LoVo (cell line): ENCODE measurements at places on chromosomes 5 and 9.
A peak's percentile ranks its signal among the peaks of the same experiment; 100 is the strongest.

- DNase-seq: no peak
Measured at GRCh38 chr9:101495810-101496209, 37.8 kb upstream of the RNF20 start.

DNA sequence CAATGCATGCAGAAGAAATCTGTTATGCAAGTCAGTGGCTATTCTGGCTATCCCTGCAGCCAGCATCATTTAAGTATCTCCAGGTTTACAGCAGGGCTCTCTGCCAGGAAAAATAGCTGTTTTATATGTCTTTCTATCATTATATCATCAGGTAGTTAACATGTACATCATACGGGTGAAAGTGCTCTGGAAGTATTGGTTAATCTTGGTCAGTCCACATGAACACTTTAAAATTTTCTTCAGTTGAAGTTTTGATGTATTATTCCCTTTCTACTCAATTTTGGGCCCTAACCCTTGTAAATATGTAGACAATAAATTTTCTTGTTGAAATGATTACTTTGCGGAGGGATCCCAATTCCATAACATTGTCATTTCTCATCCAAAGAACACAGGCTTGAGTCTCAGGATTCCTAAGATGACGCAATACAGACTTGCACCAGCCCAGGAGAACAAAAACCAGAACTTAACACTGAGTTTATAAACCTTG lies 67.5 kb downstream of the SEMA6A start:
- DNase-seq: no peak

DNA sequence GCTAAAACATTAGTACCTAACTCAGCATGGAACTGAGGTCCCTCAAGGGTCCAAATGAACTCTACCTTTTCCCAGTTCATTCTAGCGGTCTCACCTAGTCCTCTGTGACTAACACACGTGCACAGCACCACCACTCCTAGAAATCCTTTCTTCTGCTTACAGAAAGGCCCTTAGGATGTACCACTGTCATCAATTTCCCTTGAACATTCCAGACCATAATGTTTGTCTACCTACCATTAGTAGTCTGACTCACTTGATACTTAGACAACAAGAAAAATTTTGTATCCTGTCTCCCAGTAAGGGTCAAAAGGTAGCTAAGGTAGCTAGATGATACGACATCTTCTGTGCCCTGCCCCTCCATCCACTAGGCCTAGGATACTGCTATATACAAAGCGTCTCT lies 166.6 kb downstream of the TSSK1B start:
- no peak for DNase-seq

GRCh38 chr5:11507156-11507910 lies 396.9 kb downstream of the CTNND2 start:
- DNase-seq: no peak

DNA sequence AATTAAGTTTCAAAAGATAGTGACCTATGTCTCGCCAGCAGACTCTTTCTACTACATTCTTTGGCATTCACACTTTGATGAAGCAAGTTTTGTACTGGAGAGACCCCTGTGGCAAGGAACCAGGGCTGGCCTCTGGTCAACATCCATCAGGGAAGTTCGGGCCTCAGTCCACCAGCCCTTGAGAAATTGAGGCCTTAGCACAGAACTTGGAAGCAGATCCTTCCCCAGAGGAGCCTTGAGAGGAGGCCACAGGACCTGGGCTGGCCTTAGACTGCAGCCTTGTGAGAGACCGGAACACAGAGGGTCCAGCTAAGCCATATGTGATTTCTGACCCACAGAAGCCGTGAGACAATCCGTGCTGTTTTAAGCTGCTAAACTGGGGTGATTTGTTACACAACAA lies 317.9 kb downstream of the ZSWIM6 start:
- no peak for DNase-seq

- DNase-seq: no peak
Measured at GRCh38 chr9:114770991-114771390, 34.8 kb downstream of the TNFSF15 start.

GRCh38 chr5:96474073-96474472 lies 41.0 kb upstream of the PCSK1 start:
- no peak for DNase-seq

- no peak for DNase-seq
Measured at GRCh38 chr5:34436761-34437501, 219.2 kb upstream of the RAI14 start.

DNA sequence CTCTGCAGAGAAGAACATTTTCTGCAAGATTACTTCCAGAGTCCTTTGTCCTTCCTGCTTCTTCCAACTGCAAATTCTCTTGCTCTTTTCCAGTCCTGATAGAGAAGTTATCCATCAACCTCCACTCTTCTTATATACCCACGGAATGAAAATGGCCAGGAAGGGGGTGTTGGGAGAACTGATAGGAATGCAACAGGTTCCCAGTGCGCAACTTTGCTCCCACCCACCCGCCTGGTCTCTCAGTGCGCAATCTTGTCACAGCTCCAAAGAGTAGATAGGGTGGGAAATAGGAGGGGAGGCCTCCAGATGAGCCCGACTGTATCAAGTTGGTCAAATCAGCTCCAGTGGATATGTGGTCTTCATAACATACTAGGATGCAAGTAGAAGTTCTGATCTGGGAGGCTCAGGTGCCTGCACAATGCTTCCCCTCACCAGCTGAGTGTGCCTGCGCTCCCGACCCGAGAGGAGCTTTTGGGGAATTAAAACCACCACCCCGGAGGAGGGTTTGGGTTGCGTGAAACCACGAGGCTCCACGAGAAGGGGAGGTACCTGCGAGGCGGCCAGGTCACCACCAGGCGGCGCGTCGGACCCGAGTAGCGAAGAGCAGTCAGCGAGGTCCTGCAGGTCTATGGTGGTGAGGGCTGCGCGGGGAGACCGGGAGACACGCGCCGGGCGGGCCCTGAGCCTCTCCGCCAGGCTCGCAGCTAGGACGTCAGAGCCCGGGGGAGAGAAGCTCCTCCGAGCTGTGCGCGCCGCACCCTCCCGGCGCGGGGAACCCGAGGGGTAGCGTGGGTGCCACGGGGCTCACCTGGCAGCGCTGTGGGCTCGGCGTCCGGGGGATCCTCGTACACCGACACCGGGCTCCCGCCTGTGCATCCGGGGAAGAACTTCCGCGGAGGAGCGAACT lies 835 bp downstream of the MCIDAS start:
- peak; percentile 85 for DNase-seq

- no peak for DNase-seq
Measured at GRCh38 chr9:135302329-135303279, 177.0 kb upstream of the PPP1R26 start.

DNA sequence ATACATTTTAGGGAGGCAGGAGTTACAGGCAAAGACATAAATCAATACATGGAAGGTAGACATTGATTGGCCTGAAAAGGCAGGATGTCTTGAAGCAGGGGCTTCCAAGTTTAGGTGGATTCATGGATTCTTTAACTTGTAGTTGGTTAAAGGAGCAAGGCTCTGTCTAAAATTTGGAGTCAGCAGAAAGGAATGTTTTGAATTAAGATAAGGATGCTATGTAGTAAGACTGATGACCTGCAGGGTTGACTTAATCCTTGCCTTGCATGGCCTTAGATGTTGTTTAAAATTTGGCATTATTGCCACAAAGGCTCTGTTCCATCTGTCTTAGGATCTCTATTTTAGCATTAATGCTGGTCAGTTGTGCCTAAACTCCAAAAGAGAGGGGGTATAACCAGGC lies 171.3 kb downstream of the C5orf15 start:
- no peak for DNase-seq

- peak; percentile 63 for DNase-seq
Measured at GRCh38 chr9:134377976-134378375, 51.7 kb downstream of the RXRA start.

- DNase-seq: peak; percentile 43
Measured at GRCh38 chr9:99266255-99267023, 44.4 kb downstream of the SEC61B start.

GRCh38 chr9:90939351-90939750 lies 137.7 kb downstream of the SYK start:
- DNase-seq: no peak

GRCh38 chr9:33329979-33330378 lies 39.7 kb downstream of the NFX1 start:
- peak; percentile 37 for DNase-seq

DNA sequence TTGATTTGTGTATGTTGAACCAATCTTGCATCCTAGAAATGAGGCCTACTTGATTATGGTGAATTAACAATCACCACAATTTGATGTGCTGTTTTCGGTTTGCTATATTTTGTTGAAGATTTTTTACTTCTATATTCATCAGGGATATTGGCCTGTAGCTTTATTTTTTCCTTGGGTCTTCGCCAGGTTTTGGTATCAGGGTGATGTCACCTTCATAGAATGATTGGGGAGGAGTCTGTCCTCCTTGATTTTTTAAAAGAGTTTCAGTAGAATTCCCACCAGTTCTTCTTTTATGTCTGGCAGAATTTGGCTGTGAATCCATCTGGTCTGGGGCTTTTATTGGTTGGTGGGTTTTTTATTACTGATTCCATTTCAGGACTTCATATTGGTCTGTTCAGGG lies 115.2 kb downstream of the CPLANE1 start:
- DNase-seq: no peak

- DNase-seq: no peak
Measured at GRCh38 chr9:14307989-14308852, 5.7 kb downstream of the NFIB start.

DNA sequence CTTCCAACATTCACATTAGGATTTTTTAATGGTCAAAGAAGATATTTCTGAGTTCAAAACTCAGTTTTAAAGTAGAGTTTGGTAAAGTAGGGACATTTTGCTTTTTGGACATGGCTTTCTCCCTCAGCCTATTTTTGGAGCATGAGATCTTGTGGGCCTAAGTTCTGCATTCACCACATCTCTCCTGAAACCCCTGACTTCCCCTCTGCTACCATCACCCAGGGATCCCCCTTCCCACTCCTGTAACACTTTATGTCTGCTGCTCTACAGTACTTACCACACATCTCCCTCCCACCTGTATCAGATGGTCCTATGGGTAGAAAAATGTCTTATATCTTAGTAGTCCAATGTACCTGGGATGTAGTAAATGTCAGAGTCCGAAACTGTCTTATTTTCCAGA lies 48.2 kb upstream of the JAK2 start:
- no peak for DNase-seq

GRCh38 chr5:27788184-27788583 lies 749.8 kb upstream of the CDH9 start:
- no peak for DNase-seq

GRCh38 chr9:86181379-86182315 lies 77.8 kb downstream of the C9orf153 start:
- no peak for DNase-seq

DNA sequence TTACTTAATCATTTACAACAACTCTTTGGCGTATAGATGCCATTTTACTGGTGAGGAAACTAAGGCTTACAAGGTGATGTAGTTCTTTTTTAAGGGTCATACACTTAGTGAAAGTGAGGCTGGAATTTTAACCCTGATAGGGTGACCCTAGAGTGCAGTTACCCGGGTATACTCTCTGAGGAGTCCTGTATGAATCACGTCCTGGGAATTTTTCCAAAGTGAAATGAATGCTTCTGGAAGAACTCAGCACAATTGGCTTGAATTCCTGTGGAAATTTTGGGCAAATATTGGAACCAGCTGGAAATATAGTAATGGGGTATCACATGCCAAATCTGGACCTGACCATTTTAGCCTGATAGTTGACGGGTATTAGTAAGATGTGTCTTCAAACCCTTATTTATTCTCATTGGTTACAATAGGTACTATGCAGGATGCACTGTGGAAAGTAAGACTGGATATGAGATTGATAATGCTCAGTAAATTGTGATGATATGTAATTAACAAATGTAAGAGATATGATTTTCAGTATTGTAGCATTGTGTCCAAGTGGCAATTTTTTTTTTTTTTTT lies 14.8 kb downstream of the SUB1 start:
- no peak for DNase-seq

- DNase-seq: no peak
Measured at GRCh38 chr5:150641006-150641570, 628 bp downstream of the SYNPO start.

- DNase-seq: no peak
Measured at GRCh38 chr5:172571413-172571812, 69.7 kb upstream of the NEURL1B start.

- DNase-seq: no peak
Measured at GRCh38 chr5:66113160-66113559, 30.9 kb upstream of the SREK1 start.

DNA sequence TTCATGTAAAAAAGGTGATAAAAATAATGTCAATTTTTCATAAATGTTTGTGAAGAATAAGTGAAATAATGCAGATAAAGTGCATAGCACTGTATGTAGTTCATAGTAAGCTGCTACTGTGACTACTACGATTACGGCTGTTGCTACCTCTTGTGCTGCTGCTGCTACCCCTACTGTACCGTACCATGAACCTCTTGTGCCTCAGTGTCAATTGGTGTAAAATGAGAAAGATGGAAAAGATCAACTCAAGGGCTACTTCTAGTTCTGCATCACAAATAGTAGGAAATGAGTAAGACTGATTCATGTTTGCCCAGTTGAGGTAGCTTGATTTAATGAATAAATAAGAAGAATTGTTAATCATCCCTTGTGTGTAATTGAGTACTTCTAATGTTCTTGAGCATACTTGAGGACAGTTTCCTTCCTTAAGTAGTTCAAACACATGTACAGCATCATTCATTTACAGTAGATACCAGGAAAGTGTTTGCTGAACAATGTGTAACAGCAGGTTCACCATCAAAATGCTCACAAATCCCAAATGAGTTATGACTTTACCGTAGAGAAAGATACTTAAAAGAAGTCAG lies 200.0 kb upstream of the ATP10B start:
- DNase-seq: no peak

DNA sequence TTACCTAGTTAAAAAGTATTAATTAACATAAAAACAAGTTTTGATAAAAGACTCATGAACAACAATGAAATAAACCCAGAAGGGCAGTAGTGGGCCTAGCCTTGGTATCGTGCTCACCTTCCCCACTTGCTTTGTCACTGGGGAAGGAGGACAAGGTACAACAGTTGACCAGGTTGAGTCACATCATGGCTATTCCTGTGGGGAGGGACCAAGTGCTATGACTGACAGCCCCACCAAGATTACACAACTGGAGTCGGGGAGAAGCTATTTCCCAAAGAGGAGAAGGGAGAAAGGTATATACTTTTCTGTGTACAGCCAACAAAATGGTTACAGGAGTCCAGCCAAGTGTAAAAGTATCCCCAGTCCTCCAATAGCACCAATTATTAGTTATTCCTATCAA lies 251.3 kb upstream of the RFX3 start:
- peak; percentile 29 for DNase-seq

DNA sequence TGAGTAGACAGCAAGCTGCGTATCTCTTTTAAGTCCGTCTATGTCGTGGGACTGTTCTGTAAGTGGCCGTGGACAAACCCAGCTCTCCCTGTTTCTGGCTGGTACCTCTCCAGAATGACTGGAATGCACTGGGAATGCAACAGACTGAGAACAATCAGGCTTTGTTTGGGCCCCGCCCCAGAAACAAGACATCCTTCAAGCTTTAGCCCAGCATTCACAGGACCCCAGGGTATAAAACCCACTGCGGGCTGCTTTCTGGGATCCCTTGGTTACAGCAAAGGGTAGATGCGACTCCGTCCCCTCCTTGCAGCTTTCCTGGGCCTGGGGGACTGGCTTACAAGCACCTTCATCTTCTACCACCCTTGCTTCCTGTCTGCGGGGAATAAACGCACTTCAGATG lies 45.6 kb upstream of the SPTLC1 start:
- DNase-seq: no peak
